Smooth muscle cell of bladder (primary cell): ENCODE measurements at places on chromosomes 12 and 14. TPM values are rescaled to one million over a fixed set of nuclear protein-coding genes. Genes with fewer than 3 reads are reported as not detected.

Gene ADCY4
- 3.4 and 5.3 TPM in 2 replicates for total RNA-seq

Gene MANSC1
- 0.92 and 1.00 TPM in 2 replicates for total RNA-seq

Gene CAPZA3
- 0.14 TPM in 1 of 2 replicates, not detected in the other for total RNA-seq

Gene SAMD15
- 3.1 TPM in 2 replicates for total RNA-seq

Gene PARP2
- total RNA-seq = 4.3 and 5.6 TPM in 2 replicates

Gene KLRD1
- total RNA-seq = under 0.01 and 0.46 TPM in 2 replicates

Gene CCDC177
- under 0.01 TPM in 2 replicates for total RNA-seq

Gene KDM2B
- 16.9 and 22.2 TPM in 2 replicates for total RNA-seq

Gene AKAP3
- 0.85 and 1.5 TPM in 2 replicates for total RNA-seq

Gene FOXG1
- total RNA-seq = under 0.01 TPM in 2 replicates

Gene TBC1D30
- total RNA-seq = 0.18 and 0.28 TPM in 2 replicates

Gene DEGS2
- total RNA-seq = under 0.01 and 0.46 TPM in 2 replicates

Gene RASSF9
- 0.85 and 1.3 TPM in 2 replicates for total RNA-seq

Gene PPP2R5E
- total RNA-seq = 10.2 and 12.3 TPM in 2 replicates

Gene TMCC3
- total RNA-seq = 0.71 and 1.4 TPM in 2 replicates

Gene SOCS2
- 22.0 and 31.1 TPM in 2 replicates for total RNA-seq

Gene HSPA2
- 19.9 and 24.7 TPM in 2 replicates for total RNA-seq

Gene CLEC4E
- total RNA-seq = not detected in 2 replicates

Gene PIK3C2G
- total RNA-seq = not detected in 2 replicates

Gene FOXN4
- total RNA-seq = not detected in 2 replicates

Gene BHLHE41
- total RNA-seq = 0.43 and 2.5 TPM in 2 replicates

Gene REP15
- total RNA-seq = 0.43 and 1.2 TPM in 2 replicates

Gene CELA1
- not detected in 2 replicates for total RNA-seq

Gene PZP
- not detected in 2 replicates for total RNA-seq

Gene PPM1H
- total RNA-seq = 0.43 and 0.92 TPM in 2 replicates

Gene TAS2R46
- total RNA-seq = 1.3 and 1.8 TPM in 2 replicates

Gene P3H3
- 78.9 and 105 TPM in 2 replicates for total RNA-seq

Gene CLEC9A
- total RNA-seq = not detected in 2 replicates

Gene BTBD7
- 18.1 and 24.9 TPM in 2 replicates for total RNA-seq

Gene GPR137C
- total RNA-seq = 0.09 and 0.14 TPM in 2 replicates

Gene USP15
- 67.0 and 68.7 TPM in 2 replicates for total RNA-seq

Gene DACT1
- 44.8 and 78.7 TPM in 2 replicates for total RNA-seq

Gene TGFB3
- 12.2 and 19.8 TPM in 2 replicates for total RNA-seq
